ENCODE measurements at places on chromosomes 3 and 15.

DNA sequence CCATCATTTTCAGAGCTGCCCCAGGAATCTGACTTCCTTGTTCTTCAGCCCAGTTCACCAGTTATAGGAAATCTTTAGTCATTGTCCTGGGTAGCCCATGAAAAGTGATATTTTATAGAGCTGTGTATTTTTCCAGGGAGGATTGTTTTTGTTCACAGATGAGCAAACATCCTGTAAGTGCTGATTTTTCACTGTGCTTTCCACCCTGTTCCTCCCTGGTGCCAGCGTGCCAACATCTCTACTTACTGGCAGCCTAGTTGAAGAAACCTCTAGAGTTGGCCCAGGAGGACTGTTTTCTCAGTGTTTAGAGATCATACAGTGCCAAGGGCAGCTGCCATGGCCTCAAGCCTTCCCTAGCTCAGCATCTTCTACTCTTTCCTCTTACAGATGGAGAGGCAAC, 41.3 kb downstream of the ST6GAL1 start:
- no peak overlapping the region for H3K4me3 ChIP-seq
- DNase-seq, result no peak
- H3K4me1 ChIP-seq, result no peaks in the 10 kb centered on the region
- H3K27me3 ChIP-seq, result no peaks in the 10 kb centered on the region

DNA sequence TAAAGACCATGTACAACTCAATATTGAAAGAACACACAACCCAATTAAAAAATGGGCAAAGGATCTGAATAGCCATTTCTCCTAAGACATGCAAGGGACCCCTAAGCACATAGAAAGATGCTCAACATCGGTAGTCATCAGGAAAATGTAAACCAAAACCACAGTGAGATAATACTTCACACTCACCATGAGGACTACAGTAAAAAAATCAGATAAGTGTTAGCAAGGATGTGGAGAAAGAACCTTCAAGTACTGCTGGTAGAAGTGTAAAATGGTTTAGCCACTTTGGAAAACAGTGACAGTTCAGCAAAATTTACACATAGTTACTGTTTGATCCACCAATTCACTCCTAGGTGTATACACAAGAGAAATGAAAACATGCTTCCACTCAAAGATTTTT, 30.1 kb upstream of the XIRP1 start:
- H3K27me3 ChIP-seq, result no peaks in the 10 kb centered on the region
- H3K36me3 ChIP-seq, result no peaks in the 10 kb centered on the region
- H3K27ac ChIP-seq, result no peak overlapping the region
- no peak overlapping the region for H3K4me3 ChIP-seq

- H3K27me3 ChIP-seq, result no peaks in the 10 kb centered on the region
- peaks cover 5% of the 10 kb centered on the region for H3K4me1 ChIP-seq
- H3K36me3 ChIP-seq, result no peaks in the 10 kb centered on the region
- peak overlapping the region; percentile 38 for H3K27ac ChIP-seq
- peak; percentile 64 for DNase-seq
These were observed 12.7 kb downstream of the ATP10A start for GRCh38 chr15:25850154-25851111.

DNA sequence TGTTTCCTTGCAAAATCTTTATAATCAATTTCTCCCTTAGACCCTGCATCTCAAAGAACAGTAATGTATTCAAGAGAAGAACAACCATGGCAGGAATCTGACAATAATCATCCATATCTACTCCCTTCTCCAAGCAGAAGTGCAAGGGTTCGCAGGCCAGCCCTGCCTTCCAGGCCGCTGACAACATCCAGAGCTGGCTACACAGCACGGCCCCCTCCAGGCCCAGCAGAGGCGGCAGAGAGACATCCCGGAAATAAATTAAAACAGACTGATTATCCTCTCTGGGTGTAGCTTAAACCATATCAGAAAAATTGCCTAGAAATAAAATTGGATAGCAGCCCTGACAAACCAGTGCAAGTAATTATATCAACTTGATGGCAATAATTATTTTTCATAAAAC, 223.3 kb downstream of the FAM43A start:
- H3K4me1 ChIP-seq, result no peaks in the 10 kb centered on the region
- H3K27ac ChIP-seq, result no peak overlapping the region
- H3K4me3 ChIP-seq, result no peak overlapping the region
- DNase-seq, result no peak

DNA sequence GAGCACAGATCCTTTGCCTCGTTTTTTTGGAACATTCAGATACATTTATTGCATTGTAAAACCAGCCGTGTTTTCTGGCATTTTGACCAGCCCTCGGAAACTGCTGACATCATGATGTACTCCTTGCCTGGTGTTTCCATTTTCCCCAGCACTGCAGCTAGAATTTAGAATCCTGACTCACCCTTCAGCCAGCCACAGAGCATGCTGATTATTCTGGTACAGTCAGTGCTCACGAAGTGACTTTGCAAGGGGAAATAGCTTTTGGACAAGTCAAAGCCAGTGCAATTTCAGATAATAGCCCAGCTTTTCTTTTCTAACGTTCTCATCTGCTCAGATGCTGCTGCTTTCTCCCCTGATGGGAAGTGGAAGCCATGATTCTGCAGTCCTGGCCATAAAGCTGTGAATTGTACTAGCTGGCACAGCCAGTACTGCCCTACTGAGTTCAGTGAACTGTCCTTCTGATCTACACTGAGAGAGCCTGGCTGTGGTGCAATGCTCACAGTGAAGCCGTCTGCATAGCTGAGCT, 12.1 kb upstream of the CNBP start:
- DNase-seq, result peak; percentile 71
- H3K36me3 ChIP-seq, result no peaks in the 10 kb centered on the region
- H3K4me1 ChIP-seq, result peaks cover 2% of the 10 kb centered on the region

DNA sequence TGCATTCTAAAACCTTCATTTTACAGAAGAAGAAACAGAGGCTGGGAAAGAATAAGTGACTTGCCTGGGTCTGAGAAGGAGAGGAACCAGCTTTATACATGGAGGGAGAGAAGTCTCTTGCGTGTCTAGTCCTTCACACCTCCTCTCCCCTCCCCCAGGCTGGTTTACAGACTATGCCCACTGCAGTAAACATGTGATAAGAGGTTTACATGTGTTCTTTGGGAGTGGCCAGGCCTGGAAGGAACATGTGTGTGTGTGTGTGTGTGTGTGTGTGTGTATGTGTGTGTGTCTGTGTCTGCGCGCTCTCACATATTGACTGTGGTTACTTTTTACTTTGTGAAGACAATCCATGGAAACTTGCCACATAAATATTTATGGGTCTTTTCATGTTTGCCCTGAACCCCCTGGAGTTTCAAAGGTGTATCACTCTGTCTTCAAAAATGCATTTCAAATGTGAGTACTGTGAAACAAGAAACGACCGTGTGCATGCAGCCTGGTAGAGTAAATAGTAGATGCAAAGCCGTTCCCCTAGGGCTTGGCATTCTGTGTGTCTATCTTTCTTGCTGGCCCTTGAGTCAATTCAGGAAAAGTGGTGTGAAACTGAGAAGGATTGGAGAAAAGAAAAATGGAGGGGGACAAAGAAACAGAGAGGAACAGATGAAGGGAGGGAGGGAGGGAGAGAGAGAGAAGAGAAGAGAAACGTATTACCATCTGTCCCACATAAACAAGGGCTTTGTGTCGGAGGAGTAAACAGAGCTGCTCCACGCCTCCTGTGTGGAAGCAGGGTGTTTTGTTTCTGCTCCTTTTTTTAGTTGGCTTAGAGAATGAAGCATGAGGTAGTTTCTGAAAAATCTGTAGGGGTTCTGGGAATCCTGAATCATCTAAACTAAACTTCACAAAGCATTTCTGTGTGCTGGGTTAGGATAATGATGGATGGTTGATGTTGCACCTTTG, 51.7 kb downstream of the CLDN11 start:
- no peaks in the 10 kb centered on the region for H3K36me3 ChIP-seq
- no peak overlapping the region for H3K4me3 ChIP-seq
- H3K27me3 ChIP-seq, result no peaks in the 10 kb centered on the region
- H3K27ac ChIP-seq, result no peak overlapping the region

DNA sequence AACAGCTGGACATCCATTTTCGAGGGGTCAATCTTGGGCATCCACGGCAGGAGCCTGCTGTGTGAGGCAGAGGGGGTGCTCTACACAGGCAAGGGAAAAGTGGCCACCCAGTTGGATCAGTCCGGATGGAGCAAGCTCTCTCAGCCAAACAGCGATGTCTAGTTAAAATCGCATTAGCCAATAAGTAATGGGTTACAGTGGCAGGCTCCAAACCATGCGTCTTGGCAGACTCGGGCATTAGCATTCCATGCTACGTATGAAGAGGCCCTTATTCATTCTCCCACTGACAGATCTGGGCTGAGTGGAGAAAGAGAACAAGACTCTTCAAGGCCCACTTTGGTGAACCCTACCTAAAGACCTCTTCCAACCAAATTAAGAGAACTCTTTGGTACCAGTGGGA, 49.3 kb downstream of the CCNB2 start:
- H3K4me1 ChIP-seq, result no peaks in the 10 kb centered on the region
- no peak overlapping the region for H3K27ac ChIP-seq
- no peak for DNase-seq
- H3K27me3 ChIP-seq, result no peaks in the 10 kb centered on the region
- no peaks in the 10 kb centered on the region for H3K36me3 ChIP-seq
- H3K4me3 ChIP-seq, result no peak overlapping the region

- no peaks in the 10 kb centered on the region for H3K27me3 ChIP-seq
- no peak overlapping the region for H3K27ac ChIP-seq
- H3K36me3 ChIP-seq, result no peaks in the 10 kb centered on the region
- DNase-seq, result peak; percentile 30
These were observed 385.4 kb upstream of the SEMA6D start for GRCh38 chr15:47331829-47332393.

- H3K4me3 ChIP-seq, result peak overlapping the region; percentile 98
- H3K27me3 ChIP-seq, result no peaks in the 10 kb centered on the region
- H3K4me1 ChIP-seq, result peaks cover 2% of the 10 kb centered on the region
- H3K27ac ChIP-seq, result peak overlapping the region; percentile 84
These were observed 878 bp downstream of the SPPL2A start for GRCh38 chr15:50764461-50765194.

- H3K27me3 ChIP-seq, result no peaks in the 10 kb centered on the region
- no peaks in the 10 kb centered on the region for H3K4me1 ChIP-seq
- DNase-seq, result no peak
- H3K4me3 ChIP-seq, result no peak overlapping the region
- no peaks in the 10 kb centered on the region for H3K36me3 ChIP-seq
- H3K27ac ChIP-seq, result no peak overlapping the region
These were observed 24.7 kb downstream of the CEMIP start for GRCh38 chr15:80803580-80804525.

DNA sequence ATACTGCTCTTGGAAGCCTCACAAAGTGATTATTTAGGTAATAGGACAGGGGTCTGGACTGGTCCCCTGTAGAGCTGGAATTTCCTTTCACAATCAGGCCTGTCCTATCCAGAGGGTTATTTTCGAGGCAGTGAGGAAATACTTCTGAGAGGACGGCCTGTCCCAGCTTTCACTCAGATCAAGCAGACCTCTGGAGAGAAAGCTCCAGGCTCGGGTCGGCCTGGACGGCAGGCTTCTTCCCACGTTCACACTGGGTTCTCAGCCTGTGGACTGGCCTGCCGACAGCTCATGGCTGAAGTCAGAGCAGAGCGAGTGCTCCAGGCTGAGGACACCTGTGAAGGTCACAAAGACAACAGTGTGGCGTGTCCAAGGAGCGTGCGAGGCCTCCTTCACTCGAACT, 405.3 kb downstream of the VPS13C start:
- H3K27ac ChIP-seq, result no peak overlapping the region
- DNase-seq, result peak; percentile 48
- no peaks in the 10 kb centered on the region for H3K36me3 ChIP-seq
- H3K4me3 ChIP-seq, result no peak overlapping the region
- H3K27me3 ChIP-seq, result no peaks in the 10 kb centered on the region

DNA sequence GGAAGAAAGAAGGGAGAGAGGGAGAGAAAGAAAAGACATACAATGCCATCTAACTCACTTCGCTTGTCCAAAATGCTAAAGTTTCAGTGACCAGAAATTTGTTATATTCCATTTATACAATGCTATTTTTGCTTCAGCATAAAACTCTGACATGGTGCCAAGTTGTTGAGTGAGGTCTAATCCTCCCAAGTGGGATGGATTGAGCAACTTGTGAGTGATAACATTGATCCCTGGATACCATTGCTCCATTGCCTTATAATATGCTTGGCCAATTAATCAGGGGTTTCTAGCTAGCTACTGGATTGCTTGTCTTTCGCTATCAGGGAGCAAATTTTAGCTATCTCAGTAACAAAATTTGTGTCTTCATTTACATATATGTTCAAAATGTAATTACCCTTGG, 615.6 kb upstream of the DPPA4 start:
- H3K27me3 ChIP-seq, result no peaks in the 10 kb centered on the region
- H3K4me3 ChIP-seq, result no peak overlapping the region
- no peaks in the 10 kb centered on the region for H3K36me3 ChIP-seq
- H3K4me1 ChIP-seq, result no peaks in the 10 kb centered on the region

- no peaks in the 10 kb centered on the region for H3K27me3 ChIP-seq
- no peak for DNase-seq
- H3K36me3 ChIP-seq, result no peaks in the 10 kb centered on the region
- no peaks in the 10 kb centered on the region for H3K4me1 ChIP-seq
- no peak overlapping the region for H3K4me3 ChIP-seq
These were observed 21.9 kb downstream of the TRIM71 start for GRCh38 chr3:32839714-32840085.

DNA sequence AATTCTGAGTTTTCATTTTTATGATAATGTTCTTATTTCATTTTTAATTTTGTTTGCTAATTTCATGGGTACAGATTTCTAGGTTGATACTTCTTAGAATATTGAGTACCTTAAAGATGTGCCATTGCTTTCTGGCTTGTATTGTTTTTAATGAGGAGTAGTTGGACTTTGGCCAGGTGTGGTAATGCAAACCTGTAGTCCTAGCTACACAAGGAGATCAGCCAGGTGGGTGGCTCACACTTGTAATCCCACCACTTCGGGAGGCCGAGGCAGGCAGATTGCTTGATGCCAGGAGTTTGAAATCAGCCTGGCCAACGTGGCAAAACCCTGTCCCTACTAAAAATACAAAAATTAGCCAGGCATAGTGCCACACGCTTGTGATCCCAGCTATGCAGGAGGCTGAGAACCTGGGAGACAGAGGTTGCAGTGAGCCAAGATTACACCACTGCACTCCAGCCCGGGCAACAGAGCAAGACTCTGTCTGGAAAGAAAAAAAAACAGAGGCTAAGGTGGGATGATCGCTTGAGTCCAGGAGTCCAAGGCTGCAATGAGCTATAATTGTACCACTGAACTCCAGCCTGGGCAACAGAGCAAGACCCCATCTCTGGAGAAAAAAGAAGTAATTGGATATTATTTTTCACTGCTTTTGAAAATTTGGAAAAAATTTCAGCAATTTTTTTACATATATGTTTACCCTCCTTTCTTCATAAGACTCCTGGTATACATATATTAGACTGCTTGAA, 198.0 kb downstream of the ALCAM start:
- H3K27ac ChIP-seq, result no peak overlapping the region
- DNase-seq, result no peak
- no peak overlapping the region for H3K4me3 ChIP-seq
- H3K36me3 ChIP-seq, result no peaks in the 10 kb centered on the region
- H3K4me1 ChIP-seq, result no peaks in the 10 kb centered on the region
- H3K27me3 ChIP-seq, result peaks cover 3% of the 10 kb centered on the region

Measured in ovary (tissue), 10 donors.